ENCODE measurements at places on chromosomes 5 and 9.

DNA sequence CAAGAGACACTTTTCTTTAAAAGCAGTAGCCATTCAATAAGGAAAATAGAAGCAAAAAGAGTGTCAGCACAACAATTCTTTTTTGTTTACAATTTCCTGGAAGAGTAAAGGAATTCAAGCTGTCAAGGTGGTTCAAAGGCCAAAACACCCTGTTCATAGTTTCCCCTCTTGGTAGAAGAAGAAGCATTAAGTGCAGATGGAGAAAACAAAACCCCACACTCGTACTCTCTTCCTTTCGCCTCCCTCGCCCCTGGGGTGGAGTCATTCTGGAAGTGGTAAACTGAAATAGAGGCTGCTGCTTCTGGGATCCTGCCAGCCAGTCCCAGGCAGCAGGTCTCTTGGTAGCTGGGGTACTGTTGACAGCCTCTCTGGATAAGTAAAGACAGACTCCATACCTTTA, 105.0 kb downstream of the ANKRD55 start:
- DNase-seq = no peak

- no peak for DNase-seq
Measured at GRCh38 chr5:178522361-178522760, 67.8 kb downstream of the COL23A1 start.

DNA sequence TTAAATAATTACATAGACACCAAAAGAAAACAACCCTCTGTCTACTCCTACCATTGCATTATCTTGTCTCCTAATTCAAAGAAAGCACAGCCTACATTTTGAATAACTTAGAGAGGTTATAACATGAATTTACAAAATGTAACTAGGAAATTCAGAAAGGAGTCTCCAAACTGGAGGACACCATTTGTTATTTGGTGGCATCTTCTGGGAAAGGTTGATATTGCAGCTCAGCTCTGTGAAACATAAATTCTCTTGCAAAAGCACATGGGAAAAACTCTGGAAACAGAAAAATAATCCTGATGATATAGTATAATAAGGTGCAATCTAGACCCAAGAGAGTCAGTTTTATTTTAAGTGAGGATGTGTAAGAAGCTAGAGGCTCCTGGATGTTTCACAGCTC, 215.3 kb downstream of the MLLT3 start:
- DNase-seq = no peak

DNA sequence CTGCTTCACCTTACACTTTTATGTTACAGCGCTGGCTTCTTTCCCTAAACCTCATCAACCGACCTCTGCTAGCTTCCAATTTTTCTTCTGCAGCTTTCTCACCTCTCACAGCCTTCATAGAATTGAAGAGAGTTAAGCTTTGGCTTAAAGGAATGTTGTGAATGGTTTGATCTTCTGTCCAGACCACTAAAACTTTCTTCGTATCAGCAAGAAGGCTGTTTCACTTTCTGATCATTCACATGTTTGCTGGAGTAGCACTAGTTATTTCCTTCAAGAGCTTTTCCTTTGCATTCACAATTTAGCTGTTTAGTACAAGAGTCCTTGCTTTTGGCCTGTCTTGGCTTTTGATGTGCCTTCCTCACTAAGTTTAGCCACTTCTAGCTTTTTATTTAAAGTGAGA, 49.5 kb downstream of the NR3C1 start:
- DNase-seq = no peak

GRCh38 chr5:55895346-55895745, 44.2 kb downstream of the IL31RA start:
- DNase-seq = no peak

DNA sequence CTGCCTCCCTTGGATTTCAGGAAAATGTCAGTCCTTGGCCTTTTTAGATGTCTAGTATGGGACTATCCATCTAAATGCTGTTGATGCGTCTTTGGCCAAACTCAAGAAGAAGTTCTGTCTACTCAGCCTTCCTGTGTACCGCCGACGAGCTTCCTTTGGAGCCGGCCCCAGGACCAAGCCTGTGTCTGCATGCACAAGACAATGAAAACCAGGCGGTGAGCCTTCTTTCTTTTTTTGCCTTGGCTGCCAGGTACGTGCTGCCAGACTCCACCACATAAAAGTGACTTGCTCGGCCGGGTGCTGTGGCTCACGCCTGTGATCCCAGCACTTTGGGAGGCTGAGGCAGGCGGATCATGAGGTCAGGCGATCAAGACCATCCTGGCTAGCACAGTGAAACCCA, 6.0 kb upstream of the NEURL1B start:
- no peak for DNase-seq

- DNase-seq = no peak
Measured at GRCh38 chr5:146313027-146313426, 25.6 kb upstream of the POU4F3 start.

GRCh38 chr9:26392639-26393038, 500.0 kb downstream of the CAAP1 start:
- no peak for DNase-seq

- DNase-seq = no peak
Measured at GRCh38 chr5:10201223-10201868, 48.3 kb downstream of the ATPSCKMT start.

DNA sequence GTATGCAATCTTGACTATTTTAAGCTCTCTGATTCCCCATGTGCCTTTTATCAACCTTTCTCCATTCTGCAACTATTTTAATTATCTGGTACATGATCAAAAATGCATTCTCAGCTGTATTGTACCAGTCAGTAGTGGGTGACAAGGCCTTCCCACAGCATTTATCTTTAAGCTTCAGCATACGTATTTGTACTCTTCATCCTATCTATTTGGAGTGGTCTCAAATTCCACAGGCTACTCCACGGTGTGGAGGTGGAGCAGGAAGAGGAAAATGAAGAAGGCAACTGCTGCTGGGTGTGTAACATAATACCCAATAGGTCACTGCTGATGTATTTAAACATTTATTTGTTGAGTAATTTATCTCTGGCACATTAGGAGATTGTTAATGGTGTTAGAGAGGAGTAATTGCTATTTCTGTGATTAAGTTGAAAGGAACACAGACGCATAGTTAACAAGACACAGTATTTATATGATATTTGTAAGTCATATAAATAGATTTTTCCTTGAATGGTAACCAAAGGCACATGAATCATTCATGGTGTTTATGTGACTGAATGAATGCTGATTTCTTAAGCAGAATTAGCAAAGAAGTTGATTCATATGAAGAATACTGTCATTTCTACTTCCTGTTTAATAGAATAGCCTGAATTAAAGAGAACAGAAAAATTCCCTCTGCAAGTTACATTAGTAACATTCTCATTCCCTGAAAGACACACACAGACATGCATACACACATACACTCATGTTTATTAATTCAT, 153.8 kb upstream of the NR3C1 start:
- DNase-seq = no peak

- no peak for DNase-seq
Measured at GRCh38 chr9:37943345-37944265, 39.7 kb upstream of the SLC25A51 start.

GRCh38 chr5:176658007-176658599, 10.8 kb downstream of the TSPAN17 start:
- no peak for DNase-seq

DNA sequence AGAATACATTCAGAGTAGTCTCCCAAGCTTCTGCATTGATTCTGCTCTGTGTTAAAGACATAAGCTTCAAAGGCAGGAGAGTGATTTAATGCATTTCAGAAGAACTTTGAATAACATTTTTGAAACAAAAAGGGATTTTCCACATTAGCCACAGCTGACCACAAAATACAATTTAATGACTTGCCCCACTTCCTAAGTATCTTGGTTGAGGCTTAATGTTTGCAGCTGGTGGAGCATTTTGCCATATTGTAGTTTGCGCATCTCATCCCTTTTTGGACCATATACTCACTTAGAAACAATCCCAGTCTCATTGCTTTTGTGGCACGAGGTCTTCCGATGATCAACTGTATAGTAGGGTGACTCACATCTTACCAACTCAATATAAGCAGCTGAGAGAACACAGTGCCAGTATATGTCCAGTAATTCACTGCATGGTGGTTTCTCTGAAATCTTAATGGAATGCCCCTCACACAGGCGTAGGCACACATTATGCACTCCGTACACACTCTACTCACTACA, 455.8 kb upstream of the PTGER4 start:
- DNase-seq = no peak

GRCh38 chr9:68585034-68585761, 44.5 kb upstream of the TMEM252 start:
- DNase-seq = no peak

DNA sequence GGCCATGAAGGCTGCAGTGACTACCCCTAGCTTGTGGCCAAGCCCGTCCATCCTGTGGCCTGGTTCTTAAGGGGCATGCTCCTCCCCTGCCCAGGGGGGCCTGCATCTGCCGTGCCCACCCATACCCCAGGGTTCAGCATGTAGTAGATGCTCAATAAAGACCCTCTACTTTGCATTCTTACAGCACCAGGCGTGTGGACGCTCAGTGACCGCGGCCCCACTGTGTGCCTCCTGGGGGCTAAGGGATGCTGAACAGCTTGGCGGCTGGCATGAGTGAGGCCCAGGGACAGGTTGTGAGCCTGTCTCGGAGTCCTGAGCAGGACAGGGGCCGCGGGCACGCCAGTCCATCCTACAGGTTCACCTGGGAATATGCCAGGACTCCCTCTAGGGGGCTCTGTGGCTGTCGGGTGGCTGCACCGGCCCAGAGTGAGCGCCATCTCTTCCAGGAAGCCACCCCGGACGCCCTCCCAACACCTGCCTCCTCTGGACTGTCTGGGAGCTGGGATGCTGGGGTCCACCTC, 9.1 kb downstream of the NOTCH1 start:
- DNase-seq = no peak

DNA sequence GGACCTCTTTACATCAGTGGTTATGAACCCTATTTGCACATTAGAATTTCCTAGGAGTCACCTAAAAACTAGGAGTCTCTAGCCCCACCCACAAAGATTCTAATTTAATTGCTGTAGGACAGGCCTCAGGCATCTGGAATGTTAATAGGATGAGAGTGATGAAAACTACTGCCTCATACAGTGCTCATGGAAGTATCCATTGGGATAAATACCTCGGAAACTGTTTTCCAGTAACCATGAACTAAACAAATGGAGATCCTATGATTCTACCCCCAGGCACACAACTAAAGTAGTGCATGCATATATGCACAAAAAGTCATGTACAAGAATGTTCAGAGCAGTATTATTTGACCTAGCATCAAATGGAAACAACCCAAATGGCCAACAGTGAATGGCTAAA, 286.3 kb downstream of the DNAH5 start:
- no peak for DNase-seq

DNA sequence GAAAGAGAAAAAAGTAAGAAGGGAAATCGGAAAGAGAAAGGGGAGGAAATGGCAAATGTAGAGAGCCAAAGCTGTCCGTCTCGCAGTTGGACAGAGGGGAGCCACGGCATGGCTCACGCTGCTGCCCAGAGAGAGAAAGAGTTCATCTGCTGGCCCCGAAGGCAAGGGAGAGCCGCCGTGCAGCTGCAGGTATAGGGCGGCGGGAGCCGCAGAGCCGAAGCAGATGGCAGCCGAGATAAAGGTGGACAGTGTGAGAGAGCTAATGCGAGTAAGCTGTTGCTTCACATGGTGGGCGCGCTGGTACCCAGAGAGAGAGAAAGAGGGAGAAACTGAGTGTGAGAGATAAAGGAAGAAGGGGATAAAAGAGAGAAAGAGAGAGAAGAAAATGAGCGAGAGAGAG, 188.4 kb upstream of the PPP1R26 start:
- no peak for DNase-seq

GRCh38 chr5:175685701-175686350, 28.0 kb downstream of the HRH2 start:
- DNase-seq = no peak

DNA sequence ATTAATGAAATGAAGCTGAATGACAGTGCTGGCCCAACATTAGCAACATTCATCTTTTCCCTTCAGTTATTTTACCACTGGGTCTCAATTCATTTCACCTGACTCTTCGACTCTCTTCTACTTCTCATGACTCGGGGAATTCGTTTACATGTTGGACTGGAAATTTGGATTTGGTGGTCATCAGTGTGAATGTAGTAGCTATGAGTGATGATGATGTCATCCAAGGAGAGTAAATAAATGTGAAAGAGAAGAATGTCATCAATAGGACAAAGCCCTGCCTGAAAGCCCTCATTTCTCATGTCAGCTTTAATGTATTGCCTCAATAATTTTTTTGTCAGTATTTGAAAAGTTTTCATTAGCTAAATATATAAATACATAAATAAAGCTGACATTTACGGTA, 21.9 kb upstream of the CFAP95 start:
- no peak for DNase-seq

DNA sequence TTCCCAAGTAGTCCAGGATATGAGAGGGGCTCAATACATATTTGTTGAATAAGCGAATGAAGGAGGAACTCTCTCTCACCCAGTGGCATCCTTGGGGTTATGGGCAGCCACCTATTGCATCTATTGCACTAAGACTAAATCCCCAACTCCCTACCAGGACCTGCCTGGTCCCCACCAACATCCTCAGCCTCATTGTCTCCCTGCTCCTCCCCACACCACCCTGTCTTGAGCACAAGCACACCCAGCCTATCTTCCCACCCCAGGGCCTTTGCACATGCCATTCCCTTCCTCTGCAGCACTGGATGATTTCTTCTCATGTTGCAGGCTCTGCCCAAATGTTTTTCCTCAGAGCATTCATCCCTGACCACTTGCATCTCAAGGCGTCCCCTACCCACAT, 133.8 kb downstream of the BARX1 start:
- no peak for DNase-seq

DNA sequence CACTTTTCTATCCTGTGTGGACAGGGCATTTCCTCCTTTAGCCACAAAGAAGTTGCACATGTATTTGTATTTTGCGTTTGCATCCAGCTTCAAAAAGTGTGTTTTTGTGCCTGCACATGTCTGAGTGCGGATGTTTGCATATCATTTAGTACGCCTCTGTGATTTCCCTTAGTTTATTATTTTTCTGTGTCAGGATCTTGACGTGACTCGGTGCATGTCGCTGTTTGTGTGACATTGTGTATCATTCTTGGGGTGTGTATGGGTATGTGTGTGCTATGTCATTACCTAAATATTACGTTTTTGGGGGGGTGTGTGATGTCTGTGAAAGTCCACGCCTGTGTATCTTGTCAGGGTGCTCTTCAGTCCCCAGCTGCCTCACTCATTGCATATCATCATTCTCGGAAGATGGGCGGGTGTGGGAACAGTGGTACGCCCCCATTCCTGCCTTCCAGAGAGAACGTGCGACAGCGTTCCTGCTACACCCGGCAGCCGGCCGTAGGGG, 416 bp upstream of the PAIP2 start:
- no peak for DNase-seq

GRCh38 chr5:177412603-177413233, 3.4 kb upstream of the F12 start:
- no peak for DNase-seq

GRCh38 chr9:71647094-71647591, 121.2 kb downstream of the CEMIP2 start:
- DNase-seq = no peak
